SJSA1 (cell line): ENCODE measurements at places on chromosomes 3 and 15. TPM values are rescaled to one million over a fixed set of nuclear protein-coding genes. Genes with fewer than 3 reads are reported as not detected.

DNA sequence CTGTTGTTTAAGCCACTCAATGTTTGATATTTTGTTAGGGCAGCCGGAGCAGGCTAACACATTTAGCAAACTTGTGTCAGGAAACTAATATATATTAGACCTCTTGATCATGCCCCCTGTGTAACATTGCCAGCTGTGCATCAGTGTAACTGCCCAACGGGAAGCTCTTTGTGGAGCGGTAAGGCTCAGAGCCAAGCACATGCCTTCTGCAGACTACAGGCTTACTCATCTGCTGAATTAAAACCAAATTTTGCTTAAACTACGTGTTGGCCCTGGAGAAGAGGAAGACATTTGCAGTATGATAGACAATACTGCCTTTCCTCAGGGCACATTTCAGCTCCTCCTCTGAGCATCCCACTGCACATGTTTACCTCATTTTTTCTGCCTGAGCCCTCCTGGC lies 50.5 kb upstream of the KCNMB2 start:
- H3K27ac ChIP-seq = no peak overlapping the region
- H3K27me3 ChIP-seq = no peaks in the 10 kb centered on the region
- no peaks in the 10 kb centered on the region for H3K4me1 ChIP-seq
- no peak overlapping the region for H3K4me3 ChIP-seq

DNA sequence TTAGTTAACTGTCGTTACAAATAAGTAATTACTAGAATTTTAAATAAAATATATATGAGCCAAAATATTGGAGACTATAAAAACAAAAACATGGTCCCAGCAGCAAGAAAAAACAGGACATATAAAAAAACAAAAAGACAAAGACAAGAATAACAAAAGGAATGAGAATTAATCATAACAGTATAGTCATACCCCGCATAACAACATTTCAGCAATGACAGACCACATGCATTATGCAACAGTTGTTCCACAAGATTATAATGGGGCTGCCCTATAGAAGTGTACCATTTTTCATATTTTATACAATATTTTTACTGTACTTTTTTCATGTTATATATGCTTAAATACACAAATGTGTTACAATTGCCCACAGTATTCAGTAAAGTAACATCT lies 5.6 kb downstream of the HLTF start:
- no peak for DNase-seq
- no peak overlapping the region for H3K4me3 ChIP-seq
- no peak overlapping the region for H3K27ac ChIP-seq

Gene GLT8D1
- total RNA-seq = 50.3 and 59.4 TPM in 2 replicates

Gene OXTR
- total RNA-seq = 4.4 and 5.3 TPM in 2 replicates

Gene UBE2E2
- 45.0 and 158 TPM in 2 replicates for total RNA-seq

Gene CADPS
- total RNA-seq = not detected in 2 replicates

DNA sequence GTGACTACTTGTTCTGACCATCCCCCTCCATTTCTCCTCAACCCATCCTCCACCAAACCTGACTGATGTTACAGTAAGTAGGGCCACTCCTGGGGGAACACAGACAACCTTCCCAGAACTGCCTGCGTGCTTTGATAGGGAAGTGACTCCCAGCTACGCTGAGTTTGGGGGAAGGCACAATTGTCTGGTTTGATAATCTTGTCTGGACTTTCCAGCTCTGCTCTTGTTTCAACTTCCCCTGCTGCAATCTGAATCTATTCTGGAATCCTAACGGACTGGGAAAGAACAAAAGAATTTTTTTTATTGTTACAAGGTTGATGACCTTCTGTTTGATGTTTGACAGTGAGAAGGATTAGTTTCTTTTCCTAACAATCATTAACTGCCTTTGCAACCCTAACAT lies 895.6 kb downstream of the ROBO1 start:
- H3K4me3 ChIP-seq = no peak overlapping the region
- H3K4me1 ChIP-seq = peaks cover 33% of the 10 kb centered on the region
- peak overlapping the region; percentile 12 for H3K27ac ChIP-seq
- no peak for DNase-seq
- no peaks in the 10 kb centered on the region for H3K27me3 ChIP-seq
- no peaks in the 10 kb centered on the region for H3K36me3 ChIP-seq

Gene JMJD7
- 7.1 and 9.4 TPM in 2 replicates for total RNA-seq

Gene NR2E3
- total RNA-seq = not detected in 2 replicates

- peaks cover 27% of the 10 kb centered on the region for H3K4me1 ChIP-seq
- H3K27ac ChIP-seq = peak overlapping the region; percentile 66
- peak; percentile 51 for DNase-seq
- H3K27me3 ChIP-seq = no peaks in the 10 kb centered on the region
Measured at GRCh38 chr15:34708422-34708821, 46.4 kb downstream of the GJD2 start.

Gene TMEM207
- total RNA-seq = not detected in 2 replicates

GRCh38 chr3:169662132-169662842 lies 1.2 kb downstream of the MECOM start:
- no peak overlapping the region for H3K27ac ChIP-seq
- H3K4me1 ChIP-seq = peaks cover 15% of the 10 kb centered on the region
- peak overlapping the region; percentile 37 for H3K4me3 ChIP-seq
- H3K27me3 ChIP-seq = peaks cover 59% of the 10 kb centered on the region
- no peaks in the 10 kb centered on the region for H3K36me3 ChIP-seq

DNA sequence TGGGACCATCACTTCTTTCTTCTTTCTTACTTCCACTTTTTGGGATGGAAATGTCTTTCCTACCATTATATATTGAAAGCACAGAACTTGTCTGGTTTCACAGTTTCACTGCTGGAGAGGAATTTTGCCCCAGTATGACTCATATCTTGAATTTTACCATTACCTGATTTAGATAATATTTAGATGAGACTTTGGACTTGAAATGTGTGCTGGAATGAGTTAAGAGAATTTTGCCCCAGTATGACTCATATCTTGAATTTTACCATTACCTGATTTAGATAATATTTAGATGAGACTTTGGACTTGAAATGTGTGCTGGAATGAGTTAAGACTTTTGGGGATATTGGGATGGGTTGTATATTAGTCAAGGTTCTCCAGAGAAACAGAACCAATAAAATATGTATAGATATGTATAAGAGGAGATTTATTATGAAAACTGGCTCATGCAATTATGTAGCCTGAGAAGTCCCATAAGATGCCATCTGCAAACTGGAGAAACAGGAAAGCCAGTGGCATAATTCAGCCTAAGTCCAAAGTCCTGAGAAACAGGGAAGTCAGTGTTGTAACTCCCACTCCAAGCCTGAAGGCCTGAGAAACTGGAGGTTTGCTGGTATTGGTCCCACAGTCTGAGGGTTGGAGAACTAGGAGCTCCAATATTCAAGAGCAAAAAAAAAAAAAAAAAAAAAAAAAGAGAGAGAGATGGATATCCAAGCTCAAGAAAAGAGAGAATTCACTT lies 1029.2 kb downstream of the EPHA3 start:
- no peak overlapping the region for H3K27ac ChIP-seq
- no peak overlapping the region for H3K4me3 ChIP-seq
- no peak for DNase-seq
- no peaks in the 10 kb centered on the region for H3K27me3 ChIP-seq
- no peaks in the 10 kb centered on the region for H3K36me3 ChIP-seq
- H3K4me1 ChIP-seq = no peaks in the 10 kb centered on the region

GRCh38 chr3:127165694-127166485 lies 27.0 kb upstream of the PRR23E start:
- no peak overlapping the region for H3K4me3 ChIP-seq
- H3K27ac ChIP-seq = no peak overlapping the region
- H3K36me3 ChIP-seq = no peaks in the 10 kb centered on the region
- H3K4me1 ChIP-seq = no peaks in the 10 kb centered on the region
- DNase-seq = no peak
- no peaks in the 10 kb centered on the region; the same call in 1 of the 2 replicates for H3K27me3 ChIP-seq

Gene FBXW12
- total RNA-seq = not detected in 2 replicates

- H3K27me3 ChIP-seq = no peaks in the 10 kb centered on the region; the same call in none of the 2 replicates
- H3K4me3 ChIP-seq = no peak within 1 kb of the TSS
- H3K36me3 ChIP-seq = no peaks in the 10 kb centered on the region
- DNase-seq = no peak
Measured at GRCh38 chr3:51860703-51861665, at the start of gene IQCF2. Gene IQCF2, plus strand, starts transcription at chr3:51861615. Its CDS starts 52 bp downstream, at chr3:51861667.
